ENCODE measurements at places on chromosomes 7 and 10.

DNA sequence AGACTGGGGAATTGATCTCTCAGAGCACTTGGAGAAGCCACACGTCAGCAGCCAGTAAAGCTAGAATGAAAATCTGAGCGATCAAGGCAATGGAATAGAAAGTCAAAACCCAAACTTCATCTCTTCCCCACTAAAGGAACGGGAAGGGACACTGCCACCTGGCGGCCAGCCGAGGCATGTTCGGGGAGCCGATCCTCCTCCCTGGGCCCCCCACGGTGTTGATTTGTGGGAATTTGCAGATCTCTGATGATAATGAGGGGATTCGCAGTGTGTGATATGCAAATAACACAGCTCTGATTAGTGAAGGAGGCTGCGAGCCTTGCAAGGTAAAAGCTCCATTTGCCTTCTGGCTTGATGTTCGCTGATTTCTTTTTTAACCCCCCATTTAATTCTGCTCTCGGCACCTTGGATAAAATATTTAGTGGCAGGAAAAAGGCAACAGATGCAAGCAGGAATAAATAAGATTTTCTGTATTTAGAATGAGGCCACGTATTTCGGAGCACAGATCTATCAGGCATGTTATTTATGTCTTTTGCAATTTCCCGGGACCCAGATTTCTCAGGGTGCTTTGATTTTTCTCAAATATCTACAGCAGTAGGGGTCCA, 258.6 kb downstream of the PAXIP1 start:
- H3K4me1 ChIP-seq = no peaks in the 10 kb centered on the region
- no peak overlapping the region for H3K27ac ChIP-seq
- DNase-seq = peak; percentile 33
- H3K4me3 ChIP-seq = no peak overlapping the region
- H3K36me3 ChIP-seq = no peaks in the 10 kb centered on the region

DNA sequence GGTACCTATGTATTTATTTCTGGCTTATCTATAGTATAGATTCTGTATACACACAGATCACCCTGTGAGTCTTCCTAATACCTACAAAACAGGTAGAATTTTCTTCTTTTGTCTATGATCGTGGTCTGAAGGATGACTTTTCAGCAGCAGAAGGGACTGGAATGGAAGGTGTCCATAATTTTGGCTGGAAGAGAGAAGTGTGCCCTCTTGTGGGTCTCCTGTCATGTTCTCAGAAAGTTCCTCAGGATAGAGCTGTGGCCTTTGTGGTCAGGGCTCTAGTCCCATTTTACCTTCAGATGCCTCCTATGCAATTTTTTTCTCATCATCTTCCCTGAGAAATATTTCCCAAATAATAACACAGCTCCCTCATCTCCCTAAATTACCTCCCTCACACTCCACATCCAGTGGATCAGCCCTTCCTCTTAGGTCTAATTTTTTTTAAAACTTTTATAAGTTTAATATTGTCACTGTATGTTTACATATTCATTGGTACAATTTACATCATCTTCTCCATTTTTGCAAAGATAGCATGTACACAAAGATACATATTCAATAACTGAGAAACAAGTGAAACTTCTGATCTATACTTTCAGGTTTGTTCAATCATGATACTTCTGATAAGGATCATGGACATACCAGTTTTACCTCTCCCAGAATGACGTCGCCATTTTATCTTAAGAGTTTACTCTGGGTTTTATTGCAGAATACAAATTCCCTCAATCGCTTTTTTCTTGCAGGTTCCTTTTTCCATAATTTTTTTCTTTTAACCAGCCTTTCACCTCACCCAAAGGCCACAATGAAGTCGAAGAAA, 112.7 kb downstream of the REEP3 start:
- no peak overlapping the region for H3K27ac ChIP-seq
- DNase-seq = no peak
- no peaks in the 10 kb centered on the region for H3K27me3 ChIP-seq
- H3K36me3 ChIP-seq = no peaks in the 10 kb centered on the region

GRCh38 chr7:7791523-7791922, 73.1 kb upstream of the RPA3 start:
- H3K27ac ChIP-seq = no peak overlapping the region
- peaks cover 40% of the 10 kb centered on the region for H3K36me3 ChIP-seq

DNA sequence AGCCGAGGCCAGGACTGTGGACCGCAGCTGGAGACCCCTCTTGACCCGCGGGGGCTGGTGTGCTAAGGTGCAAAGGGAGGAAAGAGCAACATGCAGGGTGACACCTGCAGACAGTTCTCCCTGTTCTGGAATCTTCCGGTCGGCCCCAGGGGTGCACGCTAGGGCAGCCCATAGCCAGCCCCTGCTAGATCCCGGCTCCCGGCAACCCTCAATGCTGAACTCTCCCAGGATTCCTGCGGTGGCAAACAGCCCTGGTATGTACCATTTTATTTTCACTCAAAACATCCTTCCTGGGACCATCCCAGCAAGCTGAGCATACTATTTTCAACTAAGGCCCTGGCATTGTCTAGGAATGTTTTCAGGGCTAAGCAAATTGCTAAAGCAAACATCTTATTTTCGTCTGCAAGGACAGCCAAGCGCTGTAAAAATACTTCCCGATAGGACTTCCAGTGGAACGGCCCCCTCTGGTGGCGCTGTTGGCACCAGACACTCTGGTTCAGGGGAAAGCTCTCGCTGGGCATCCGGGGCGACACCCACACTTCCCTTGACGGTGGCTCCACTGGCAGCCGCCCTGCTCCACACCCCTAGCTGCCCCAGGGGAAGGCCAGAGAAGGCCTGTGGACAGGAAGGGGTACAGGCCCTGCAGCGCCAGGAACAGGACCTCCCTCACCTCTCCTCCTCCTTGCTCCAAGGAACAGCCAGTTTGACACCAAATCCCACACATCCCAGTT, 99.4 kb downstream of the CTBP2 start:
- H3K27ac ChIP-seq = no peak overlapping the region
- peak; percentile 59 for DNase-seq
- H3K4me3 ChIP-seq = no peak overlapping the region
- no peaks in the 10 kb centered on the region for H3K36me3 ChIP-seq
- peaks cover 21% of the 10 kb centered on the region for H3K4me1 ChIP-seq
- H3K27me3 ChIP-seq = peaks cover 76% of the 10 kb centered on the region

GRCh38 chr10:111077479-111077784, 603 bp downstream of the ADRA2A start:
- no peak overlapping the region for H3K27ac ChIP-seq
- H3K4me3 ChIP-seq = peak overlapping the region; percentile 71
- peaks cover 18% of the 10 kb centered on the region for H3K4me1 ChIP-seq
- no peak for DNase-seq

GRCh38 chr10:59628456-59628855, 81.2 kb downstream of the SLC16A9 start:
- H3K27me3 ChIP-seq = peaks cover 11% of the 10 kb centered on the region
- DNase-seq = no peak
- H3K4me3 ChIP-seq = no peak overlapping the region

- H3K4me1 ChIP-seq = peaks cover 22% of the 10 kb centered on the region
- no peak for DNase-seq
- H3K36me3 ChIP-seq = peaks cover 84% of the 10 kb centered on the region
These were observed 173.9 kb upstream of the AOAH start for GRCh38 chr7:36898186-36898585.
